Caco-2 (cell line): ENCODE measurements at places on chromosomes 12 and 14.

DNA sequence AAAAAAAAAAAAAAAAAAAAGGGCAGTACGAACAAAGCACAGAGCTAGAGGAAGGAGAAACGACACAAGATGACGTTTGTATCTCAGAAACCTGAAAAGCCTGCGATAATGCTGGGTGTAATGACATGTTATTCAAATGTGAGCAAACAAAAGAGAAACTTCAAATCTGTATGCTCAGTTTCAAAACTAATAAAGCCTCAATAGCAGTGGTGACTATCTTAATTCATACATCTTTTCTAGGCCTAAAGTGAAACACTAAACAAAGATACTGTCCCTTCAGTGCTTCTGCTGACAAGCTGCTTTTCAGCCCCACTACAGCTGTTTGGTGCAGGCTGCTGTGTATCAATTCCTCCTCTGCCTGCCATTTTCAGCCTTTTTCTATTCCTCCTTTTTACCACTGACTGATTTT, 15.8 kb downstream of the ITPR2 start:
- no peak for DNase-seq

GRCh38 chr12:64082866-64083268, 139.2 kb downstream of the KICS2 start:
- DNase-seq: no peak

DNA sequence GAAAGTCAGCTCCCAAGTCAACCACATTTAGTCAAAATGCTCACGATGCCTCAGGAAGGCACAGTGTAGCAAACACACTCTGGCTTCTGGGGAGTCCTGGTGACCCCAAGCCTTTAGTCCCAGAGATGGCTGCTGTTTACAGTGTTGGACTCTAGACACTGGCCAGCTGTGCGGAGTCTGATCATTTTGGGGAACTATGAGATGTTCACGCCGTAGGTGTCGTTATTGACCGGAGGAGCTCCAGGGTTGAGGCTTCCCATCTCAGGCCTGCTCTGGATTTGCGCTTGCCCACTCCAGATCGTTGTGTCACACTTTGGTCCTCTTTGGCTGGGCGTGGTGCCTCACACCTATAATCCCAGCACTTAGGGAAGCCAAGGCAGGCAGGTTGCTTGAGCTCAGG, 27.7 kb downstream of the BRI3BP start:
- no peak for DNase-seq

GRCh38 chr12:122839907-122840554, 4.8 kb downstream of the HIP1R start:
- DNase-seq: no peak

- DNase-seq: no peak
Measured at GRCh38 chr12:27344760-27345159, 12.1 kb downstream of the BMAL2 start.

DNA sequence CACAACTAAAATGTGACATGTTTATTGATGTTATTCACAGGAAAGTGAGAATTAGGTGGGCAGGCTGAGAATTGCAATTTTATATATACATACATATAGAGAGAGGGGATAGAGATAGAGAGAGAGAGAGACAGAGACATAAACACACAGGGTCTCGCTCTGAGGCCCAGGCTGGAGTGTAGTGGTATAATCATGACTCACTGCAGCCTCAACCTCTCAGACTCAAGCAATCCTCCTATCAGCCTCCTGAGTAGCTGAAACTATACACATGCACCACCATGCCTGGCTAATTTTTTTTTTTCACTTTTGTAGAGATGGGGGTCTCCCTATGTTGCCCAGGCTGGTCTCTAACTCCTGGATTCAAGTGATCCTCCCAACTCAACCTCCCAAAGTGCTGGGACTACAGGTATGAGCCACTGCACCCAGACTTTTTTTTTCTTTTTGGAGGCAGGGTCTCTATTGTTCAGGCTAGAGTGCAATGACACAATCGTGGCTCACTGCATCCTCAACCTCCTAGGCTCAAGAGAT, 49.1 kb downstream of the R3HDM2 start:
- DNase-seq: no peak
